ENCODE measurements at places on chromosomes 6 and 20. TPM values are rescaled to one million over a fixed set of nuclear protein-coding genes. Genes with fewer than 3 reads are reported as not detected.

BCAS1 gene
- 58.6 TPM for total RNA-seq

GRCh38 chr6:15987569-15987968 is 141.3 kb upstream of the MYLIP start:
- H3K27me3 ChIP-seq: no peaks in the 10 kb centered on the region
- DNase-seq: no peak
- no peak overlapping the region for H3K4me3 ChIP-seq
- H3K4me1 ChIP-seq: no peaks in the 10 kb centered on the region
- H3K27ac ChIP-seq: no peak overlapping the region

- no peak overlapping the region for H3K27ac ChIP-seq
- no peaks in the 10 kb centered on the region for H3K4me1 ChIP-seq
- H3K36me3 ChIP-seq: no peaks in the 10 kb centered on the region
- H3K4me3 ChIP-seq: no peak overlapping the region
- H3K27me3 ChIP-seq: no peaks in the 10 kb centered on the region
Measured at GRCh38 chr6:14364370-14364769, 246.8 kb downstream of the CD83 start.

DNA sequence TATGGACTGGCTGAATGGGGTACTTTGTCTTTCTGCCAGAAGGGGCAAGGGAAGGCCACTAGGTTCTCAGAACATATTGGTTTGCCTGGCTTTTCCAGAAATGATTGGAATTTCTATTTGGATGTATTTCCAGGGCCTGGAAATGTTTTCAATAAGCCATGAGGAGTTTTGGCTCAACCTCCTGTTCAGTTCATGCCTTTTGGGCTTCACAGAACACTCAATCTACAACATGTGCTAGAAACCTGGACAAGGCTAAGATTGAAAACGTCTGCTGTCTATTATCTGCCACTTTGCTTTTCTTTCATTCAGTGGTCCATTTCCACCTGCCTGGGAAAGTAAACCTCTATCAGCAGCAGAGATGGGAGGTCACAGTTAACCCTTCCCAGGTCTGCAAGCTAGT is 793.4 kb downstream of the TENT5A start:
- DNase-seq: no peak
- H3K36me3 ChIP-seq: no peaks in the 10 kb centered on the region
- H3K4me3 ChIP-seq: no peak overlapping the region

DNA sequence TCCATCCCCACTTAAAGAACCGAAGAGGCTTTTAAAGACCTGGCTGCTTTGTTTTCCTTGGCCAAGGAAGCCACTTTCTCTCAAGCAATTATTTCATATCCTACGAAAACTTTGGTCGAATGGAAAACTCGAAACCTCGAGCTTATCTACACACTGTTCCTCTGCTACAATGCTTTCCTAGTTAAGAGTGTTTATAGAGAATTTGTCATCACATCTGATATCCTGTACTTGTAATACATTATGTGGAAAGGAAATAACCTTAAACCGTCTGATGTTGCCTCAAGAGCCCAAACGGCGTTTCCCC is 28.1 kb downstream of the TFAP2B start:
- no peak overlapping the region for H3K27ac ChIP-seq
- peaks cover 48% of the 10 kb centered on the region for H3K27me3 ChIP-seq
- H3K36me3 ChIP-seq: no peaks in the 10 kb centered on the region
- no peak overlapping the region for H3K4me3 ChIP-seq
- peaks cover 6% of the 10 kb centered on the region for H3K4me1 ChIP-seq

DNA sequence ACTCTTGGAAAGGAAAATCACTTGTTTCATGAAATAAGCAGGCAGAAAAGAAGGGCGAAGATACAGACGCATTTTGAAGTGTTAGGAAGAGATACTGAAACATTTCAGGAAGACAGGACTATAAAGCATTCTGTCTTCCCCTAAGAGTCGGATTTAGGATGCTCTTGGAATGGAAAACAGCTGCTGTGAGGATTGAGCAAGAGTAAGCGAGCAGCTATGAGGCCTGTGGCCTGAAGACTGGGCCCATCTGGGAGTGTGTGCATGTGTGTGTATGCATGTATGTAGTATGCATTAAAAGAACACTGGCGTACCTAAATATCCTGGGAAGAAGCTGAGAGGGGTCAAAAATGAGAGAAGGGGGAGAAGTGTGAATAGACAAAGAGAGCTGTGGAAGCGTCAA is 83.6 kb downstream of the SIM1 start:
- H3K4me1 ChIP-seq: no peaks in the 10 kb centered on the region
- H3K36me3 ChIP-seq: no peaks in the 10 kb centered on the region
- no peak overlapping the region for H3K4me3 ChIP-seq
